ENCODE measurements at places on chromosomes 7 and 10.

DNA sequence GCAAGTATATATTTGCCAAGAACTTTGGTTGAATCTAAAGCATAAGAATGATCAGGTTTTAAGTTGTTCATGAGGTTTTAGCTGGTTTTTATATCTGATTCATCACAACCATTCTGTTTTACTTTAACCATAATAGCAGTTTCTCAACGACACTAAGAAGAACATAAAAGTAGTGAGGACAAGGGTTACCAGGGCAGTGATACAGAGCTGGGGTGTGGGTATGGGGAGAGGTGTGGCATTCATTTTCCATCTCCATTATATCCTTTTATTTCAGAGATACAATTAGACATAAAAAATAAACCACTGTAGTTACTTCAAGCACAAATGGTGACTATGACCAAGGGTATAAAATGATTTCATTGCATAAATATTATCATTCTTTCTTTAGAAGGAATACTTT is 149.8 kb upstream of the STEAP4 start:
- DNase-seq = no peak

- no peak for DNase-seq
Observed at GRCh38 chr10:78002541-78003288, 26.6 kb downstream of the POLR3A start.

DNA sequence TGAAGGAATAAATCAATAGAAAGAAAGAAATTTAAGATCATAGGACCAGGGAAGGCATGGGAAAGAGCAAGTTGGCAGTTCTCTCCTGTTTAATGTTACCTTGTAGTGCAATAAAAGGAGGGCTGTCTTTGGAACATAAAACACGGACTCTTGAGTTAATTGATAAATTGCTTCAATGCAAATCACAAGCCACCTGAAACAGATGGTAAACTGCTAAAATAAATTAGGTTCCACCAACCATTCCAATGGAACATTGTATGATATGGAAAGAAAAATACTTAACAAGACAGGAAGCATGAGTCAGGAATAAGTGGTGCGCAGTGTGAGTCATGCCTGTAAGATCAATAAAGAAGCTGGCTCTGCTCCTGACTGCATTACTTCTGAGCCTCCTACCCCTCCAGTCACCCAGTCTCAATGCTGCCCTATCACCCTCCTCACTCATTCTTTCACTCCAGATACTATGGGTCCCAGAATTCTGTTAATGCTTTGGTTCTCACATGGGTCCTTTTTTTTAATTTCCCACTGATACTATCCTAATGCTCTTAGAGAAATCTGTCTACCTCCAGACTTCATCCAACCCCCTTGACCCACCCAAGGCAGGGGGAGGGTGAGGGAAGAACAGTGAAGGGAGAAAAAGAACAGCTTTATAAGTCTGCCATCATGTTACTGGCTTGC is 78.9 kb downstream of the LRRC17 start:
- no peak for DNase-seq

DNA sequence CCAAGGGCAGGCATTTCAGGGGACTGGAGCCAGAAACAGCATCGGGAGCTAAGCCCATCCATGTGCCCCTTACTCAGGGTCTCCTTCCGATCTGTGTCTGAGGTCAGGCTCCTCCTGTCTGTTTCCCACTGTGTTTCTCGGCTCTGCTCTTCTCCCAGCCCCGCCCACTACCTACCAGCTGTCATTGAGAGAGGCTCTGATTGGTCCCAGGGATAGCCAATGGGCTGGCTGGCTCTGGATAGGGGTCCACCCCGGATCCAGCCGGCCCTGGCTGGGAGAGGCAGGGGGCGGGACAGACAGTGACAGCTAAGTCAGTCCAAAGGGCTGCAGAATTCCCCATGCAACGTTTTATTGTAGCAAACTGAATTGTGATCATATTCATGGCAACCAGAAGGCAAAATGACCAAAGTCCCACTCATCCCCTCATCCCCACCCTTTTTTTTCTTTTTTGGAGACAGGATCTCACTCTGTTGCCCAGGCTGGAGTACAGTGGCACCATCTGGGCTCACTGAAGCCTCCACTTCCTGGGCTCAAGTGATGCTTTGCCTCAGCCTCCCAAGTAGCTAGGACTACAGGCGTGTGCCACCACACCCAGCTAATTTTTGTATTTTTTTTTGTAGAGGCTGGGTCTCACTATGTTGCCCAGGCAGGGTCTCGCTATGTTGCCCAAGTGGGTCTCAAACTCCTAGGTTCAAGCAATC is 76.3 kb downstream of the CLIP2 start:
- DNase-seq = no peak

GRCh38 chr10:129790715-129791446 is 173.2 kb downstream of the EBF3 start:
- DNase-seq = no peak

Measured in NCI-H2107 (cell line).